Motor neuron (in vitro differentiated cells): ENCODE measurements at places on chromosomes 16 and 17. TPM values are rescaled to one million over a fixed set of nuclear protein-coding genes. Genes with fewer than 3 reads are reported as not detected.

DNA sequence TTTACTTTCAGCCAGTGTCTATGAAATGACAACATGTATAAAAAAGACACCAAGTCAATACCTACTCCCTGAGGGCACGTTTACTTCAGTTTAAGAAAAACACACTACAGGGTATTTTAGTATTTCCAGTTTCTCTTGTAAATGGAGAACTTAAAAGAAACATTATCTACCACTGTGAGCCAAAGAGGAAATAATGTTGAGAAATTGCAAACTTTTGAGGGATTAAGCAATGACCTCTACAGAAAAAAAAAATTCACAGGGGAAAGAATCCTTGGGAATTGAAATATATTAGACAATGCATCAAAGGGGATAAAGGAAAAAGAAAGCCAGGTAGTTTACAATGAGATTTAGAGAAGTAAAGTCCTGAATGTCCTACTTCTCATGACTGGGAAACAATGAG is 126.0 kb downstream of the KCNJ2 start:
- ATAC-seq, result no peak

Gene RHBDL1
- 3.7 and 3.9 TPM in 2 replicates for total RNA-seq

GRCh38 chr16:84531671-84532111 is 27.2 kb upstream of the MEAK7 start:
- ATAC-seq, result no peak

Gene KPNA2
- 80.1 and 82.4 TPM in 2 replicates for total RNA-seq

- ATAC-seq, result no peak
These were observed 20.1 kb downstream of the KANSL1 start for GRCh38 chr17:46173153-46173552.

GRCh38 chr17:8455665-8456209 is 20.1 kb downstream of the NDEL1 start:
- ATAC-seq, result no peak

Gene RETREG3
- total RNA-seq, result 32.7 and 34.3 TPM in 2 replicates

GRCh38 chr17:14739656-14740431 is 439.0 kb downstream of the HS3ST3B1 start:
- ATAC-seq, result no peak

DNA sequence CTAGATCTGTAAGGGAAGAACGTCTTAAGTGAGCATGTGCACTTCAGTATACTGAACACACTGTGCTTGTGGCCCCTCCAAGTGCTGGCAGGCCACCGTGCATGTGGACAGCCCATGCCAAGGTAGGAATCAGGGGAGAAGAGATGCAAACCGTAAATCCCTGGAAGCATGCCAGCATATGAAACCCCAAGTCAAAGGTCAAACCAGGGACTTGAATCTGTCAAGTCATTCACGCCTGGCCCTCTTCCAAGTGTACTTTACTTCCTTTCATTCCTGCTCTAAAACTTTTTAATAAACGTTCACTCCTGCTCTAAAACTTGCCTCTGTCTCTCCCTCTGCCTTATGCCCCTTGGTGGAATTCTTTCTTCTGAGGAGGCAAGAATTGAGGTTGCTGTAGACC is 2.8 kb upstream of the ATXN2L start:
- no peak for ATAC-seq

Gene CYB5D1
- total RNA-seq, result 15.7 and 18.3 TPM in 2 replicates

Gene SPAG5
- total RNA-seq, result 6.5 and 9.2 TPM in 2 replicates

GRCh38 chr17:13996276-13996675 is 73.0 kb upstream of the COX10 start:
- ATAC-seq, result no peak

DNA sequence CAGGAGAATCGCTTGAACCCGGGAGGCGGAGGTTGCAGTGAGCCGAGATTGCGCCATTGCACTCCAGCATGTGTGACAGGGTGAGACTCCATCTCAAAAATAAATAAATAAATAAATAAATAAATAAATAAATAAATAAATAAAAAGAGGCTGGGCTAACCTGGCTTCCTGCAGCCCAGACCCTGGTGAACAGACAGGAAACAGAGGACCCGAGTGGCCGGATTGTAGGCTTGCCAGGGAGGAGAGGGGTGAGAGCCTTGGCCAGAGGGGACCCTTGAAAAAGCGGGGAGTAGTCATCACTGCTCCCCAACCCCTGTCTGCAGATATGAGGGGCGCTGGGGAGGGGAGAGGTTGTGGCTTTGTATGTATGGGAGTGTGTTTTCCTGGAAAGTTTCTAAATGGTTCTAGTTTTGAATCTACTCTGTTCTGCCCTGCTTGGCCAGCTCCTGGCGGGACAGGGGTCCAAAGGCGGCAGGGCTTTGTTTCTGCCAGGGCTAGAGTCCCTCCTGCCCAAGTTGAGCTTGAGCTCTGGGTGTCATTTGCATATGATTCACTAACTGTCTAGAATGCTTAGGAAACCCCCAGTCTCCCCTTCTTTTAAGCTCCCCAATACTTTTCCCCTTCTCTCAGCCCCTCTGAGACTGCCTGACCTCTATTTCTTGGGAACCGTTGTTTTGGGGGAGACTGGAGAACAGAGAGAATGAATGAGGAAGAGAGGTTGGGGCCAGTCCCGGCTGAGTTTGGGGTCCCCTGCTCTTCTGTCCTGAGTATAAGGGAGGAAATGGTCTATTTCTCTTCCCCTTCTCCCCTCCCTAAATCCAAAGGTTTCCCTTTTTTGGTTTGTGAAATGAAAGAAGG is 16.4 kb downstream of the RARA start:
- no peak for ATAC-seq

GRCh38 chr17:7098802-7099459 is 15.7 kb downstream of the ASGR2 start:
- no peak for ATAC-seq
